ENCODE measurements at places on chromosomes 4 and X.

GRCh38 chr4:114038762-114039387, 59.4 kb upstream of the ARSJ start:
- no peak for DNase-seq

DNA sequence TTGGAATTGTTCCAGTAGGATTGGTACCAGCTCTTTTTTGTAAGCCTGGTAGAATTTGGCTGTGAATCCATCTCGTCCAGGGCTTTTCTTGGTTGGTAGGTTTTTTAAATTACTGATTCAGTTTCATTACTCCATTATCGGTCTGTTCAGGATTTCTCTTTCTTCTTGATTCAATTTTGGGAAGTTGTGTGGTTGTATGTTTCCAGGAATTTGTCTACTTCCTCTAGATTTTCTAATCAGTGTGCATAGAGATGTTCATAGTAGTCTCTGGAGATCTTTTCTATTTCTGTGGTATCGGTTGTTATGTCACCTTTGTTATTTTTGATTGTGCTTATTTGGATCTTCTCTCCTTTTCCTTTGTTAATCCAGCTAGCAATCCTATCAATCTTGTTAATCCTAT, 248.7 kb downstream of the ARHGAP10 start:
- no peak for DNase-seq

- no peak for DNase-seq
These were observed 18.7 kb upstream of the ZNF185 start for GRCh38 chrX:152878976-152879755.

DNA sequence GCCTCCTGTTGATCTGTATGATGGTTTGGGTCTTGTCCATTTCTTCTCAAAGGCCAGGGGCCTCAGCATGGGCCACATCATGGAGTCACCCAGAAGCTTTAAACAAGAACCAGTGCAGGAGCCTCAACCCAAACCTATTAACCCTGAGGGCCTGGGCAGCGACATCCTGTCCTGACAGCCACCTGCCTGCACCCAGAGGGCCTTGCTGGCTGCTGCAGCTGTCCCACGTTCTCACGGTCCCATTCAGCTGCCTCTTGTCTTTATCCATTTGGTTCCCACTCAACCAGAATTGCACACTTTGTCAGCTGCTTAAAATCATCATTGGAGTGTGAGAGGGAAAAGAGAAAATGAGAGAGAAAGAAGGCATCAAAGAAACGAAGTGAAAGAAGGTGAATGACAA, 21.6 kb downstream of the C4orf50 start:
- no peak for DNase-seq

- no peak for DNase-seq
These were observed 27.5 kb downstream of the RBBP7 start for GRCh38 chrX:16842684-16843083.
